Cerebellar nuclear complex (tissue), 1 donor: ENCODE measurements at places on chromosomes 5 and 9.

- DNase-seq: no peak
Measured at GRCh38 chr5:143110591-143110990, 292.9 kb downstream of the NR3C1 start.

DNA sequence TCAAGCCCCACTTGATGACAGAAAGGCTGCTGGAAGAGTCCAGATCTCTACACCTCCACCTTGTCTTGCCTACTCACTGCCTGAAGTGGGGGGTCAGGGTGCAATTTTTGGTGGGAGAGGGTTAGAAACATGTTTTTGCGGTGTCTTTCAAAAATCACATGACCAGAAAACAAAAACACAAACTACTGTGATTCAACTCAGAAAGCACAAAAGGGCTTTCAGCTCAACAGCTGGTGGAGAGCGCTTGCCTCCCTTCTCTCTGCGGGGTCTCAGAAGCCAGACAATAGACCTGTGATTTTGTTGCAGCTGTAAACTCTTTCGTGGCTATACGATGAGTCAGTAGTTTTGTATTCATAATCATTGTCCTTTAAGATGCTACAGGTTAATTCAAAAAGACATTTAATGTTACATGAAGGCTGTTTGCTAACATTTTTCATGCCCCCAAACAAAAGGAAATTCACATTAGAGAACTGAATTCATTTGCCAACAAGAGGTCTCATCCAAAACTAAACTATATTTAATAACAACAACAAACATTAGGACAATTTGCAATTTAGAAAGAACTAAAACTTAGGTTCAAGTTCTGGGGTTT, 172.6 kb upstream of the RAI14 start:
- DNase-seq: no peak

- no peak for DNase-seq
Measured at GRCh38 chr5:132384506-132385050, 15.1 kb downstream of the SLC22A5 start.

DNA sequence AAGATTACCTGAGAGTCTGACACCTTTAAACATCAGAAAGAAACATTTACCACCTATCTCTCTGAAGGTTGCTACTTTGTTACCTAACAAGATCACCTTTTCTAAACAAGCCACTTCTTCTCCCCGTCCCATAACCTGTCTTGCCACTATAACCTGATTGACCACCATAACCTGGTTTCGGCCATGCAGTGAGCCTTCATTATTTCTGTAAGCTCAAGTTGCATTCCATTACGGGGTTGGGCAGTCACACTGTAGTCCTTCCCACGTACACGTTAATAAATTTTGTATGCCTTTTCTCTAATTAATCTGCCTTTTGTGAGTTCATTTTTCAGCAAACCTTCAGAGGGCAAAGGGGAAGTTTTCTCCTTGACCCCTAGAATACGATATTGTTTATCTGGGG, 28.0 kb upstream of the CCNG1 start:
- no peak for DNase-seq

- DNase-seq: no peak
Measured at GRCh38 chr5:143347698-143348344, 55.7 kb downstream of the NR3C1 start.

DNA sequence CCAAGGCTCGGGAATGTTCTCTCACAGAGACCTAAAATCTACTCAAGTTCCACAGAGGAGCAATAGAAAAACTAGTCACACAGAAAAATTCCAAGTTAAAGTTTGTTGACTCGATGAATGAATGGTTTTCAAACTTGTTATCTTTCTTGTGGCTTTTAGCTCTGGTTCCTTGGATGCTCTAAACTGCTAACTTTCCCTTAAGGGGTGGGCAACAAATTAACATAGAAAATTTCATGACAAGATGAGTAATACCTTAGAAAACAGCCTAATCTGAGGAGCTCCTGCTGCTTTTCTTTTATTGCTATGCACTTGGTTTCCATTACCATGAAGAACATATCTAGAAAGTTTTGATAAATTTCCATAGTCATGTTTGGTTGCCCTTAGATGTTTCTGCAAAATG, 100.2 kb upstream of the CCDC112 start:
- DNase-seq: no peak

GRCh38 chr5:10743526-10743925, 17.5 kb downstream of the DAP start:
- DNase-seq: no peak

DNA sequence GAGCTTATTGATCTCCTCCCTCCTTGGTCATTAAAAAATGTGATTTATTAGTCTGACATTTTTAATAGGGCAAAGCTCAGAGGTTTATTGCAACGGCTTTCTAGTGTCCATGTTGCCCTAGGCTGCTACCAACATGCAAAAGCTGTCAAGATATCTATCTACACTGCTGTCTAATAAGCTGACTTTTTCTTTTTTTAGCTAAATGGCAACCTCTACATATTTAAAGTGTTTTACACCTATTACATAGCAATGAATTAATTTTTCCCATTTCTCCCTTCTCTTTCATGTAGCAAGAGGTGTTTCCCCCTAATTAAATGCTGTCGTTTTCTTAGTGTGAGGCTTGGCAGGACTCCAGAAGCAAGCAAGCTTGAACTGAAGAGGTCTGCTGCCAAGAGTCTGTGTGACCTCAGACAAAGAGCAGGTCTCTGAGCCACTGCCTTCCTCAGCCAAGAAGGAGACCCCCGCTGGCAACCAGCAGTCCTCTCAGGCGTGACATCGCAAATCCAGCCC, 79.4 kb downstream of the GAS1 start:
- DNase-seq: no peak

DNA sequence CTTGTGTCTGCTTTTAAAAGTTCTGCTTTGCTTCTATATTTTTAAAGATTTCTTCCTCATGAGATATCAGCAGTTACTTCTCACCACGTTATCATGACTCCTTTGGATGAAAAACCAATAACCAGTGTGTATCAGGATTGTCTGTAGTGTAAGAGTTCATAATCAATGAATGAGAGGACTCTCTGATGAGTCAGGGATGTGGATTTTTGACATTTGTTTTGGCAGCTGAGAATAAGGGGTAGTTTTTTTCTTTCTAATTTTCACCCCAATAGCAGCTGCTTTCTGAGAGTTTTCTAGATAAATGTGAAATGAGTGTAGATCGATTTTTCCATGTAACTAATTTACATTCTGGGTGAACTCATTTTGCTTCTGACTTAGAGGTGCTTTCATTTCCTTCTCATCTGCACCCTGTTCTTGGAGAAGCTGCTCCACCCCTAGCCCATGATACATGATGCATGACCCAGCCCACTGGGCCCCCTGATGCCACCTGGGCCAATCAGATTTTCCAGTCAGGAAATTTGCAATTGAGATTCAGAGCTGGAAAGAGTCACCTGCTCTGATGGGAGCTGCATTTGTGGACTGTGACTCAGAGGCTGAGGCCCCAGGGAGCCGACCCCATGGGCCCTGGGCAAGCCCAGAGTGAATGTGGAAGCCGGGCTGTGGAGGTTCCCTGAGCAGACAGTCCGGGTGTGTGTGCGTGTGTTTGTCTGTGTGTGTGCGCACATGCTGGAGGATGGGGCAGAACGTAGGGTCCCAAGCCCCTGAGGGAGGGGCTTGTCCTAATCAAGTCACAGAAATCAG, 159.3 kb downstream of the RGS3 start:
- no peak for DNase-seq

DNA sequence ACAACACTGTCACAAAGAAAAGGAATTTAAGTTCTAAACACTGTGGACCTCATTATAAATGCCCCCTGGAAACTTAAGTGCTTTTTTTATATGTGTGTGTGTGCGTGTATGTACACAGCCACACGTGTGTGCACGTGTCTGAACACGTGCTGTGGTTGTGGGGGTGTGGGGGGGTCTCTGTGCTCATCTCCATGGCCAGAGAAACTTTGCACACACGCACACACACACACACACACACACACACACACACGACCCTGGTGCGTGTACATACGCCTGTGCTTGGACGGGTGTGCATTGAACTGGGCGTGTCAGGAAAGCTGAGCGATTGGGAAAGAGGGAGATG, 27.9 kb downstream of the AMBP start:
- no peak for DNase-seq

GRCh38 chr5:77852068-77852513, 76.0 kb upstream of the TBCA start:
- no peak for DNase-seq

- DNase-seq: no peak
Measured at GRCh38 chr5:132557478-132558172, 848 bp downstream of the RAD50 start.

DNA sequence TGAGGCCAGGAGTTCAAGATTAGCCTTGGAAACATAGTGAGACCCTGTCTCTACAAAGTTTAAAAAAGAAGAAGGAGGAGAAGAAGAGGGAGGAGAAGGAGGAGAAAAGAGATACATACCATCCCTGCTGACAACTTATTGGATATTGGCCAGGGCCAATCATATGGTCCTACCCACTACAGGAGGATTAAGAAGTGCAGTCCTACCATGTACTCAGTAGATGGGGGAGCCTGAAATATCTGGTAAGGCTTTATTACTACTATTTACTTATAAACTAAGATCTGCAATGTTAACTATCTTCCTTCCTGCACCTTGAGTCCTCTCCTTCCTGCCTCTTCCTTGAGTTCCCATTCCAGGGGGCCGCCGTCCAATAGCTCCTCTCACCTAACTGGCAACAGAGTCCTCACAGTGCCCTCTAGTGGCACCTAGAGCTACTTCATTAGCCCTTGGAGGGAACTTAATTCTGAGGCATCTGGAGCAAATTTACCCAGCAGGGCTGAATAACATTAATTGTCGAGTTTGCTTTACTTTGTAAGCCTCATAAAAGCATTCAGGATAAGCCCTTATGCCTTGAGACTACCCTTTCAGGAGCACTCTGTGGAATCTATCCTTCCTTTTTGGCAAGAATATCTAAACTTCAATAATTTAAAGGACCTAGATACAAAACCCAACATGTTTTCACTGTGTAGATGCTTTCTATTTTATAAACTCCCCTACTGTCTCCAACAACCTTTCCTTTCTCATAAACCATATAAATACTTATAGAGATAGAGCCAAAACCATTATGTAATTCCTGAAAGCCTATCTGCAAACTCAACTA, 39.1 kb upstream of the RANBP6 start:
- no peak for DNase-seq

GRCh38 chr5:50749873-50750272, 83.4 kb downstream of the PARP8 start:
- no peak for DNase-seq

- no peak for DNase-seq
Measured at GRCh38 chr9:101055516-101055915, 27.0 kb downstream of the PLPPR1 start.

- DNase-seq: no peak
Measured at GRCh38 chr5:155069961-155070360, 56.4 kb downstream of the KIF4B start.

DNA sequence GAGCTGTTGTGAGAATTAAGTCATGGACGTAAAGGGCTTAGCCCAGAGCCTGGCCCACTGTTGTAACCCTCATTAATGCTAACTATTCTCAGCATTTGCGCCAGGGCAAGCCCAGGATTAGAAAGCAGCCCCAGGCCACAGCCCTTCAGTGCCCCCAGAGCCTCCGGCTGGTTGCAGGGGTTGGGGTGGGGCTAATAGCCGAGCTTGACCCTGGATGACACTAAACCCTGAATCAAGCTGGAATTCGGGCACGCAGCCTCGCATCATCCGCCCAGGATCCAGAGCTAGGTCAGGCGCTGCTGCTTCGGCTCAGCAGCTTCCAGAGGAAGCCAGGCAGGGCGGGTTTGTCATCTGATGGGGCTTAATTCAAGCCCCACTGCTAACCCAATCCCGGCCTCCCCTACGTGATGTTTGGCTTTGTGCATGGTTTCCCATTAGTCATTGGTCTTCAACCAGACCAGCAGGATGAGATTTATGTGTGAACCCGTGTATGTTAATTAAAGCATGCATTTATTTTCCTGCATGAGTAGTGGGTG, 1.2 kb upstream of the MEGF9 start:
- no peak for DNase-seq

DNA sequence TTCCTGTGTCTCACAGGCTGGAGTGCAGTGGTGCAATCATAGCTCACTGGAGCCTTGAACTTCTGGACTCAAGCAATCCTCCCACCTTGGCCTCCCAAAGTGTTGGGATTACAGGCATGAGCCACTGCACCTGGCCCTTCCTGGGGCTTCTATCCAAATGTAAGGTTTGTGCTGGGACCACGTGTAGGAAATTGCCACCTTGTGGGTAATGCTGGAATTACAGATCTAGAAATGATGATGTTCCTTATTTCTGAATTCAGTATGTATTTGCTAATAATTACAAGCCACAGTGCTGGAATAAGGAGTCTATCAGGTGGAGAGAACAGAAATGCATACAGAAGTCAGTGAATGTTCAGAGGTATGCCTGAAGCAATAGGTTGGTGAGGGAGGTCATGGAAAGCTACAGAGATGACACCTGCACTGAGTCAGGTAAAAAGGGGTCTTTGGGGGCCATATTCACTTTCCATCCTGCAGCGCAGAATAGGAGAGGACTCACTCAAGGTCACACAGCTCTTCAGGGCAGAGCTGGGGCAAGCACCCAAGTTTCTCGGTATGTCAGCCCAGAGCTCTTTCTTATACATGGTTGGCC, 8.8 kb upstream of the IGFBPL1 start:
- no peak for DNase-seq

DNA sequence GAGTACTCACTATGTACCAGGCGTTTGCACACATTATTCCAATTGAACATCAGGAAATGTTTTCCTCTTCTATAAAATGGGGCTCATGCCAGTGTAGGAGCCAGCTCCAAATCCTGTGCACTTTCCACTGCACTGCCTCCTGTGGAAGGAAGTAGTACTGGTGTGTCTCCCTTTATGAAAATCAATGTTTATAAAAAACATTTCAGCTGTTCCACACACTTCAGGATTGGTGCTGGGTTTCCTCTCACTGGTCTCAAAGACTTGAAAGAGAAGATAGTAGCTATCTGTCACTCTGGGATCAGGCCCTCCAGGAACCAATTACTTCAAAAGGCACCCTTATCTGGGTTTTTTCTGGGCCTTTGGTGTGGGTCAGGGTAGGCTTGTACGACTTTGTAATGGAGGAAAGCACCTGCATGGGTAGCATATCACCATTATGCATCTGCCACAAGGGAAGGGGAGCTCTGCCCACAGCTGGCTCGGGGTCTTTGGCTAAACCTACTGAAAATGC, 32.5 kb downstream of the RAB14 start:
- no peak for DNase-seq

DNA sequence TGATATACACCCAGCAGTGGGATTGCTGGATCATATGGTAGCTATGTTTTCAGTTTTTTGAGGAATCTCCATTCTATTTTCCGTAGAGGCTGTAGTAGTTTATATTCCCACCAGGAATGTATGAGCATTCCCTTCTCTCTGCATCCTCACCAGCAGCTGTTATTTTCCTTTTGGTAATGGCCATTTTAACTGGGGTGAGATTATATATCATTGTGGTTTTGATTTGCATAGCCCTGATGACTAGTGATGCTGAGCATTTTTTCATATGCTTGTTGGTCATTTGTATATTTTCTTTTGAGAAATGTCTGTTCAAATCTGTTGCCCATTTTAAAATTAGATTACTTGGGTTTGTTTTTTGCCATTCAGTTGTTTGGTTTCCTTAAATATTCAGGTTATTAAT, 11.2 kb upstream of the PPIC start:
- DNase-seq: no peak

DNA sequence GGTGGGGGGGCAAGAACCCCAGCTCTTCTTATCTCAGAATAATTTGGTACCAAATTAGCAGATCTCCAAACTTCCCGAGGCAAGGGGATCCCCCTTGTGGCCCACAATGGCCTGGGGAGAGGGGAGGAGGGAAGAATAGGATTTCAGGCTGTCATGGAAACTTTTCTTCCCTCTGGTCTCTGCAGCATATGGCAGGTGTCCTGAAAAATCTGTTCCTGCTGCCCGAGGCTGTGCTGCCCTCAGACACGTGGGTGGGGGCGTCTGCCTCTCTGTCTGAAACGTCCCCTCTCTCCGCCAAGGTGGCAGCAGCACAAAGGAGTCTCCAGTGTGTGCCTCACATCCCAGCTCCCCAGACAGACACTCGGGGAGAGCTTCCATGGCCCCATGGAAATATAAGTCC, 34.0 kb downstream of the CCNJL start:
- DNase-seq: no peak
